ENCODE measurements at places on chromosomes 2 and 18.

DNA sequence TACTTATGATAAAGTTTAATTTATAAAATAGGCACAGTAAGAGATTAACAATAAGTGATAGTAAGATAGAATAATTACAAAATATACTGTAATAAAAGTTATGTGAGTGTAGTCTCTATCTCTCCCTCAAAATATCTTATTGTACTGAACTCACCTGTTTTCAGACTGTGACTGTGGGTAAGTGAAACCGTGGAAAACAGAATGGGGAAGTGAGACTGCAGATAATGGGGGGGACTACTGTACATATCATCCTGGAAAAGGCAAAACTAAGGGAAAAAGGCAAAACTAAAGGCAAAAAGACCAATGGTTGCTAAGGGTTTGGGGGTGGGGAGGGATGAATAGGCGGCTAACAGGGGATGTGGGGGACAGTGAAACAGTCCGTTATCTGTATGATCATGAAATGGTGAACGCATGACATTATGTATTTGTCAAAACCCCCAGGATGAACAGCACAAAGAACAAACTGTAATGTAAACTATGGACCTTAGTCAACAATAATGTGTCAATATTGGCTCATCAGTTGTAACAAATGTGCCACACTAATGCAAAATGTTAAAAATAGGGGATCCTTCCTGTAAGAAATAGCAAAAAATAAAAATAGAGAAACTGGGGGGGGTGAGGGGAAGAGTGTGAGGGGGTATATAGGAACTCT is 93.8 kb downstream of the EPB41L3 start:
- DNase-seq: no peak

DNA sequence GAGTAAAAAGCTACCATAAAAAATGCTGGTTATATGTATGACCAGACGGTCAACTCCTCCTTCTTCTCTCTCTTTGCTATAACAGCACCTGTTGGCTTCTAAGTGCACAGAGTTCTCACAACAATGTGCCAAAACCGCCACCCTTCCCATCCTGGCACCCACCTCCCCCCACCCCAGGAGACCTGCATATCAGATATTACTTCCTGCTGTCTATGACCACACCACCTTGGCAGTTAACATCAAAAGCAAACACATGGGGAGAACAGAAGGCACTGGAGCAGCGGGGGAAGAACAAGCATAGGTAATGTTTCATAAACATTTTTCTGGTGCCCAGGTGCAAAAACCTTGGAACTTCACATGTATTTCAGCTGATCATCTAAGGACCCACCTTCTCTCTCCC is 15.5 kb downstream of the SPRED2 start:
- DNase-seq: no peak

DNA sequence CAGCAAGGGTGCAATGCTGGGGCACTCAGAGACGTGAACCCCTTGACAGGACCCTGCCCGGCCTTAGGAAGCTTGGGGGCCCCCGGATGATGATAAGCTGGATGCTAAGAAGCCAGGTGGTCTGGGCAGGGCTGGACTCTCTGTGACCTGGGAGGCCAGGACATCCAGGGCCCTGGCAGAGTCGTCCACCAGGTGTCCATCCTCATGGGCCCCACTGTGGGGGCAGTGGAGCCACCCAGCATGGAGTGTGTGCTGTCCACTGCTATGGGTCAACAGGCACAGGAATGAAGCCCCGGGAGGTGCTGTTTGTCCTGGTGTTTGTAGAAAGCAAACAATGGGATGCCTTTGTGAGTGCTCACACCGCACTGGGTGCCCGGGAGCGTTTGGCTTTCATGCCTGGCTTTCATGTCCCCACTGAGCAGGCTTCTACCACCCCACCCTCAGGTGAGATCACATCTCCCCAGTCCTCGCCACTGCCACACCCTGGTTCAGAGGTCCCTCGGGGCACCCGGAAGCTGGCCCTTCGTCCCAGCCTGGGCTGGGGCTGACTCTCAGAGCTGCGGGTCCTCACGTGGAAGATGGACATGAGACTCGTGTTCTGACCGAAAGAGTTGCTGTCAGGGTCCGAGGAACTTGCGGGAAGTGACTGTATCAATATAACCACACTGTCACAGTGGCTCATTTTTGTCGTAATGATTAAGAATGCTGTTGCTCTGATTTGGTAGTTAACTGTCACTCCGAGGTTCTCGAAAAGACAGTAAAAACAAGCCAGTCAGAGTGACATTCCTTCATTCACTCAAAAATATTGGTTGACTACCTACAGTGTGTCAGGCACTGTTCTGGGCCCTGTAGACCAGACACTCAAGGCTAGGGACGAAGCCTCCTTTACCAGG is 53.3 kb downstream of the INHBB start:
- DNase-seq: no peak

- no peak for DNase-seq
Measured at GRCh38 chr18:66742832-66743231, 138.9 kb upstream of the CDH19 start.

DNA sequence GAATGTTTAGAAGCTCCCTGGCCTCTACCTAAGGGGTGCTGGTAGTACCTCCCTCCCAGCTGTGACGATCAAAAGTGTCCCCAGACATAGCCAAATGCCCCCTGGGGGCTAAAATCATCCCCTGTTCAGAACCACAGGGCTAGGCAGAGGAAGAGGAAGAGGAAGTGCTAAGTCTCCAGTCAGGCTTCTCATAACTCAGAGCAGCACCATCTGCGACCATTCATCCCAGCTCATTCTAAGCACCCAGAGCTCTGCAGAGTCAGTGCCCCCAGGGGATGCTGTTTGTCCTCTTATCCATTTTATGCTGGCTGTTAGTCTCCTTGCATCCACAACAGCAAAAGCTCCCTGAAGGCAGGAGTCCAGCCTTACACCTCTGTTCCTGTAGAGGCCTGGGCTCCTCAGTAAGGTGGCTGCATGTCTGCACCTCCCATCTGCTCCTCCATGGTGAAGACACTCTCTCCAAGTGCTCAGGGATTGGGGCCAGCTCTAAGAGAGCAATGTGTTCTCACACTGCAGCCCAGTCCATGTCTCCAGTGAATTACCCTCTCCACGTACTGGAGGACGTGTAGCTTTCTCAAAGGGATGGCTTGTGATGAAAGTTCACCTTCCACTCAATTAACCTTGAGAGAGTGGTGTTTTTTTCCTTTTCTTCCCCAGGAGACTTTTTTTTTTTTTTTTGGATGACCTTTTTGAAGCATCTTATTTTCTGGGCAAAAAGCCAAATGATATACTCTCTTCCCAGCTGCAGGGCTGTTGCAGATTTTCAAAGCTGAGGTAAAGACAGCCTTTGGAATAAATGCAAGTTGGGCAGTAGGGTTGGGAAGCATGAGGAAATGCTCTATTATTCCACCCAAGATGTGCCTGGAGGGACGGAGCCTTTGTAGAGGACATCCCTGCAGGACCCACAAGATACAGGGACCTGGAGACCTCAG is 158.9 kb upstream of the SLC14A2 start:
- DNase-seq: no peak

DNA sequence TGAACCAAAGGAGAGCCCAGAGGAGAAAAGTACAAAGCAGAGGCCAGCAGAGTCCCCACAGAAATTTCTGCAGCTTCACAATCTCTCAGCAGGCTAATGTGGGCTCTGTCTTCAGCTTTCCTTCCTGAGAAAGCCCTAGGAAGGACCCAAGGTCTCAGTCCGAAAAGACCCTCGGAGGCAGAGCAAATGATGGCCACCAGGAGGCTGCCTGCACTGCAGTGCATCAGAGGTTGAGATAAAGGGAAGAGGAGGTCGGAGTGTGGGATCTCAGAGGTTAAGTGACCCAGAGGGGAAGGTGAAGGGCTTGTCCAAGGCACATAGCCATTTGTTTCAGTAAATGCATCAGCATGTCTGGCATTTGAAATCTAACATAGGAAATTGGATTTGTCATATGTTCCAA is 299.1 kb upstream of the SLC14A2 start:
- DNase-seq: no peak

GRCh38 chr2:130786076-130786475 is 30.7 kb downstream of the AMER3 start:
- DNase-seq: no peak

- no peak for DNase-seq
Measured at GRCh38 chr2:156486147-156486546, 50.0 kb downstream of the GPD2 start.

GRCh38 chr2:128026448-128027277 is 1.2 kb downstream of the SAP130 start:
- DNase-seq: no peak

DNA sequence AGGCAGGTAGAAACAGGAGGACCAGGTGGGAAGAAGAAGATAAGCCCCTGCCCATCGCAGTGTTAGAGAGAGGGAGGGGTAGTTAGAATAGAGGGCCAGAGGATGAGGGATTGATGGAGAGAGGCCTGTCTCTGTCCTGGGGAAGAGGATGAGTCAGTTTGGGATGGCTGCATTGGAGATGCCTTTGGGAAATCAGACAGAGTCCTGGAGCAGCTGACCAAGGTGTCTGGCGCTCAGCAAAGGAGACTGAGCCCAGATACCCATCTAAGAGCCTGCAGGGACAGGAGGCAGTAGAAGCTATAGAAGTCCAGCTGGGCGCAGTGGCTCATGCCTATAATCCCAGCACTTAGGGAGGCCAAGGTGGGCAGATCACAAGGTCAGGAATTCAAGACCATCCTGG is 177.8 kb upstream of the HAAO start:
- no peak for DNase-seq

GRCh38 chr18:77006305-77007175 is 126.0 kb downstream of the MBP start:
- no peak for DNase-seq

GRCh38 chr2:149596471-149596870 is 8.9 kb upstream of the MMADHC start:
- no peak for DNase-seq

DNA sequence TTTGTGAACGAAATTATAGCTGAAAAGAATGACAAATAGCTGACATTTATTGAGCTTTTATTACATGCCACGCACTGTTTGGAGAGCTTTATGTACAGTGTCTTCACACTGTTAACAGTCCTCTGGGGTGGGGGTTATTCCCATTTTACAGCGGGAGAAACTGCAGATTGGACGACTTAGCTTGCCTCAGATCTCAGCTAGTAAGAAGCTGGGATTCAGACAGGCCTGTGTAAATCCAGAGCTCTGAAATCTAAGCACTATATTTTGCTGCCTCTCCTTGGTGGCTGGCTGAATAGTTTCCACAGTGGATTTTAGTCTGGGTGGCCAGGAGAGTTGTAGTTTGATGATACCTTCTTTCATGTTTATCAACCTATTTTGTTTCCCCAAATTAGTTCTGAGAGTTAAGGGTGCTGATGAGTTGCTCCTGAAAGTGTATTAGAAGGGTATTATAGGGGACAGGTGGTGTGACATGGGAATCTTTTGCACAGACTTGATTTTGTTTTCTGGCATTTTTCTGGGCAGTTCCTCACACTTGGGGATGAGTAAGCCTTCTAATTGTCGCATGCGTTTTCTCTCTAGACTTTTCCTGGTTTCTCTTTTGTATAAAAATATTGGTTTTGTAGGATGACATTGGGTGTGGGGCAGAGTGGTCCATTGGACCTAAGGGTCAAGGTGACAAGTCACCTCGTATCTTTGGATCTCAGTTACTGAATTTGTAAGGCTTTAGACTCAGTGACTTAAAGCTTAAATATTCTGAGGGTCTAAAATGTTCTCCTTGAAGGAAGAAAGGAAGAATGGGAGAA is 1.5 kb downstream of the ACSL3 start:
- no peak for DNase-seq

GRCh38 chr2:2564300-2565078 is 233.4 kb upstream of the MYT1L start:
- DNase-seq: no peak

- DNase-seq: no peak
Measured at GRCh38 chr2:158948964-158949699, 19.3 kb upstream of the TANC1 start.

DNA sequence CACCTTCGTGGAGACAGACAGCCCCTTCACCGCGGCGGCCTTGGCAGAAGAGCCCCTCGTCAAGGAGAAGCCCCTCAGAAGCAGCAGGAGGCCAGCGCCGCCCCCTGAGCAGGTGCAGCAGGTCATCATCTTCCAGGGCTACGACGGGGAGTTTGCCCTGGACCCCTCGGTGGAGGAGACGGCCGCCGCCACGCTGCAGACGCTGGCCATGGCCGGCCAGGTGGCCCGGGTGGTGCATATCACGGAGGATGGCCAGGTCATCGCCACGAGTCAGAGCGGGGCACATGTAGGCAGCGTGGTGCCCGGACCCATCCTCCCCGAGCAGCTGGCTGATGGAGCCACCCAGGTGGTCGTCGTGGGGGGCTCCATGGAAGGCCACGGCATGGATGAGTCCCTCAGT is 145.7 kb downstream of the PTGR3 start:
- DNase-seq: no peak

GRCh38 chr2:2940702-2941101 is 436.9 kb downstream of the EIPR1 start:
- no peak for DNase-seq

DNA sequence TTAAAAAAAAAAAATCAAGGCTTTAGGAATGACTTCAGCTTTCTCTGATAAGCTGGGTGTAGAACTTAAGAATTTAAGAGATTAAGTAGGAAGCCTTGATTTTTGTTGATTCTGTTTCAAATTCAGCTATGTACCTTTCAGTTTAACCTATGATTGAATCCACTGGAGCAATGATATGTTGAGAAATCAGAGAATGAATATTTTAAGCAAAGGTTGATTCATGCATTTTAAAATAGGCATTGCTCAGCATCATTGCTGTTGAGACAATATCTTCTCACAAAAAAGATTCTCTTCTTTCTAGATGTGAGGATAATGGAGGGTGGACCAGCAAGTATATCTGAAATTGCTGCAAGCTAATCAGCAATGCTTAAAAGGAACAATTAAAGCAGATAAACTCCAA is 109.8 kb downstream of the MAP3K20 start:
- no peak for DNase-seq

GRCh38 chr2:147844697-147845410 is at the start of gene ACVR2A:
ACVR2A (plus strand) TSS chr2:147845029; CDS start chr2:147845153, 124 bp downstream.
- peak; percentile 43 for DNase-seq

DNA sequence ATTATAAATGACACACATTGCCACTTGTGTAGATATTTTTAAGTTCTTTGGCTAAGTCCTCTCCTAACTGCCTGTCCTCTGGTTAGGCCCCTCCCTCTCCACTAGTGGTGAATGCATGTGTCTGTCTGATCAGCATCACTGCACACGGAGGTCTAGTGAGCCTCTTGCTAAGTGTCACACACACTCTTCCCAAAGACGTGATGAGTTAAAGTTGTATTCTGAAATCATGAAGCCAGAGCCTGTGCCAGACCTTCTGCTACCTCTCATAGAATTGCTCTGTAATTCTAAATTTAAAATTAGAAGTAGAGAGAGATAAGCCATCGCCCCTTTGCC is 41.3 kb downstream of the RALB start:
- no peak for DNase-seq

Data from glutamatergic neuron (in vitro differentiated cells).